ENCODE measurements at places on chromosomes 2 and 18.
A peak's percentile ranks its signal among the peaks of the same experiment; 100 is the strongest.

GRCh38 chr2:201906777-201907562 is 100.6 kb downstream of the CDK15 start:
- DNase-seq = peak; percentile 36

DNA sequence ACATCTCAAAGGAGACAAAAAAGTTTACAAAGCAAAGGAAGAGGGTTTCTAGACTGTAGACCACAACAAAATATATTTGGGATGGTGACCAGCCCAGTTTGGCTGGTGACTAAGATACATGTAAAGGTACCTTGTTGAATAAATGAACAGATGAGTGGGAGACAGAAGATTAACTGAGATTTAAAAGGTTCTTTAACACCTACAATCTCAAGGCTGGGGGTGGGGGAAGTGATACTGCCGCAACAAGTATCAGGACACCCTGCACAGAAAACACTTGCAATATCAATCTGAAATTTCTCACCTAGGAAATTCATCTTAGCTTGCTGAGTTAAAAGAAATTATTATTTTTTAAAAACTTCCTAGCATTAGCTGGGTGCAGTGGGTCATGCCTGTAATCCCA is 8.3 kb downstream of the RNF149 start:
- DNase-seq = no peak

GRCh38 chr2:183089192-183089851 is 10.8 kb downstream of the DUSP19 start:
- no peak for DNase-seq

DNA sequence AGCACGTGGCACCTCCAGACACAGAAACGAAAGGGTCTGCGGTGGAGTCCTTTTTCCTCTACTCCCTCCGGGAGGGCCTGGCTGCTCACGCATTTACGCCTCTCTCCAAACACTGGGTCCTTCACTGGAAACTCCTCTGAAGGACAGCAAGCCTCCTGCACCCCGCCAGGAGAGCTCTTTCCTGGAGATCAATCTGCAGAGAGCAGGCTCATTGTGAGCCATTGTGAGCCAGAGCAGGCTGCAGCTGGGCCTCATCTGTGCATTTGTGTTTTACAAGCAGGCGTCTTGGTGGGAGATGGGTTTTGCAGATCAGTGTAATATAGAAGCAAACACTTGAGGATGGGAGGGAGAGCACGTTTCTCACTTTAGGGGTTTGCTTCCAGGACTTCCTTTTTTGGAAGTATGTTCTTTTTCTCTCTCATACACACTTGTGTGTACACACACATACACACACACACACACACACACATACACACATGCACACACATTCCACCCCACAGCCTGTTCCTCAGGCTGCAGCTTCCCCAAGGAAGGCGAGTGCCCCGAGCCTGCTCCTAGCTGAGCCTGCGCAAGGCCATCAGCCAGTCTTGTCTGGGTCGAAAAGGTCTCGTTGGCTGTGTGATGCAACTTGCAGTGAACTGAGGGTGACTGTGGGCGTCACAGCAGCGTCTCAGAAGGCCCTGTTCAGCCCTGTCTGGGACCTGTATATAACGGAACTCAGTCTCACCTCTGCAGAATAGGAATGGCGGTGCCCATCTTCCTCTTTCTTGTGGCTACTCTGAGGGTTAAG is 163.5 kb downstream of the GLI2 start:
- peak; percentile 86 for DNase-seq

DNA sequence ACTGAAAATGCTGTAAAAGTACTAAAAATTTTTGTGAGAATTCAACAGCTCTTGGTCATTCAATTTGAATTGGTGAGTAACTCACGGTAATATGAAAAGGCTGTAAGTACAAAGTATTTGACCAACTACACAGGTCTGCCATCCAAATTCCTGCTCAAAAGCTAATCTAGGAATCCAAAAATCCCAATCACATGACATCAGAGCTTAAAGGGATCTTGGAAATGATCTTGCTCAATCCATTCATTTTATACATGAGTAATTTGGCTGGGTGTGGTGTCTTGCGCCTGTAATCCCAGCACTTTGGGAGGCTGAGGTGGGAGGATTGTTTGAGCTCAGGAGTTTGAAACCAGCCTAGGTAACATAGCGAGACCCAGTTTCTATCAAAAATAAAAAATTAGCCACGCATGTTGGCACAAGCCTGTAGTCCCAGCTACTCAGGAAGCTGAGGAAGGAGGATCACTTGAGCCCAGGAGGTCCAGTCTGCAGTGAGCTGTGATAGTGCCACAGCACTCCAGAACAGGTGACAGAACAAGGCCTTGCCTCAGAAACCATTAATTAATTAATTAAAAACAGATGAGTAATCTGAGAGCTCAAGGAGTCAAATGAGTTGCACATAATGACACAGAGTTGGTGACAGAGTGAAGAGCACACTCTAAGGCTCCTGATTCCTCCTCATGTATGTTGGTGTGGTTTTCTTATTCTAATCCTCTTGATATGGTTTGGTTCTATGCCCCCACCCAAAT is 19.8 kb downstream of the SPIRE1 start:
- no peak for DNase-seq

DNA sequence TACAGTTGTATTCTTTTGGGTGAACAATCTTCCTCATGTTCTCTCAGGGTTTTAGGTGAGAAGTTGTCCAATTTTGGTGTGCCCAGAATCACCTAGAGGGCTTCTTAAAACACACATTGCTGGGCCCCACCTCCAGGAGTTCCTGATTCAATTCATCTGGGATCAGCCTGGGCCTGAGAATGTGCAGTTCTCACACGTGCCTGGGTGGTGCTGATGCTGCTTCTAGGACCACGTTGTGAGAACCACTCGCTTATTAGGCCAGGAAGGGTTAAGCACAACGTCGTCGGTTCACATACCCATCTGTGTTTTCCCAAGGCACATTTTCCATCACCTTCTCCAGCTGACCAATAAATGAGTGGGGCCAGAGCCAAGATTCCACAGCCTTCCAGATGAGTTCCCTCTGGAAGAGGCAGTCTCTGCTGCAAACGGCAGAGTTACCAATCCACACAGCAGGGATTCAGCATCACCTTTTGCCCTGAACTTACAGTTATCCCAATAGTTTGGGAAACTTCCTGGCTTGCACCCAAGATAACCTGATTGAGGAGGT is 277.7 kb upstream of the HNRNPA3 start:
- DNase-seq = no peak

DNA sequence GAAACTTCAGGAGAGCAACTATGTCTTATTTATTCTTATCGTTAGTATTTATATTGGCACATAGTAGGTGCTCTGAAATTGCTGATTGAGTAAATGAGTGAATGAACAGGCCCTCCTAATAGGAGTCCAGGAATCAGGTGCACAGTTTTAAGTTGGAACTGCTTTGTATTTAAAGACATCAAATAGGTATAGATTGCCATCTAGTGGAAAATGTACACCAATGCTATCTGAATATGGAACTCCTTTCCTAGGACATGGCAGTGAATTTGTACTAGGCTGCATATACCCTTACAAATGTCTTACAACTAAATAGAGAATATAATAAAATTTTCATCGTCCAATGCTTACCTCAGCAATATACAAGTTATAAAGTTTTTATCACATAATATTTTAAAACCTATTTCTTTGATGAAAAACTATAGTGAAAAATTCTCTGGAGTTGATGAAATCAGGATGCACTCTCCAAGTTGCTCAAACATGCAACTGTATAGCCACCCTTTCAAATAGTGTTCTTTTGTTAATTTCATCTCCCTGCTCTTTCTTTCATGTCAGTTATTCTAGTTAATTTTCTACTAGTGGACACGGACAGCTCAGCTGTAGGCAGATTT is 318.9 kb upstream of the SYT4 start:
- peak; percentile 80 for DNase-seq

- DNase-seq = no peak
These were observed 173.9 kb upstream of the ERBB4 start for GRCh38 chr2:212712466-212712865.

DNA sequence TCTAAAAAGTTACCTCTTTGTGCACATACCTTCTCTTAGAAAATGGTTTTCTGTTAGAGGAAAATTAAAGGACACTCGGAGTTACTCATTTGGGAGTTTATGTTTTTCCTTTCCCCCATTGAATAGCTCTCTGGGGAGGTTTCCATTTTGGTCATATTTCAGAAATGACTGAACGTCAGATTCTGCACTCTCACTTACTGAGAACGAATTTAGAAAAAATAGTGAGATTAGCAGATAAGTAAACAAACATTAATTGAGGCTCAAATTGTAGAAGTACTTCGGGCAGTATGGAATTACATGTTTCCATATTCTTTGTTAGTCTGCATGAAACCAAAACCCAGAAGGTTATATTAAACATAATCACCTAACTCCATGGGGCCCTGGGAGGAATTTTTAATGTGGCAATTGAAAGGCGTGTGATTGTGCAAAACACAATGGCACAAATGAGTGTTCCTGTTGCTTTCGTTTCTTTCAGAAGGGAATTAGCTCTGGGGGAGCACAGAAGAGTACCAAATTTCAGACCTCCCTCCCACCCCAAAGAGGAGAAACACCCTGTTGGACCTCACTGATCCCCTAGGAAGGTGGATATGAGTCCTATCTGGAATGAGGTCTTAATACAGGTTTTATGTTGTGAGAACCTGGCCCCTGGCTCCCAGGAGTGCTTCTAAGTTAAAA is 212.3 kb downstream of the BCL2 start:
- DNase-seq = peak; percentile 32

GRCh38 chr2:120542911-120543527 is 192.6 kb upstream of the GLI2 start:
- no peak for DNase-seq

DNA sequence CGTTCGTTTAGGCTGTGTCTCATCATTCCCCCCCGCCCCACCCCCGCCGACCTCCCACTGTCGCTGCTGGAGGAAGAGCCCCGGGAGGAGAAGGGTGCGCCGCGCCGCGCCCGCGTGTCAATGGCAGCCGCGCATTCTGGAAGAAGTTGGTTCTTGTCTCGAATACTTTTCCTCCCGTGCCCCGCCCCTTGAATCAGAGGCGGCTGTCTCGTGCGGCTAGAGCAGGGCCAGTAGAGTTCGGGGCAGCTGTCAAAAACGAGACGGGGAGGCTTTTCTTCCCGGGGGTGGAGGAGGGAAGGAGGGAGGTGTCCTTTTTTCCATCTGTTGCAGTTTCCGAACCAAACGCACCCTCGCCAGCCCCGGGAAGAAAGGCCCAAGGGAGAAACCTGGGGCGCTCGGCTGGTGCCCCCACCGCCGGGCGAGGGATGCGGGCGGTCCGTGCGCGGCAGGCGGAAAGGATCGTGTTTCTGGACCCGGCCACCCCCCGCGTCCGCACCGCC is 410 bp upstream of the TGIF1 start:
- DNase-seq = peak; percentile 49

GRCh38 chr2:121825003-121825950 is 69.8 kb downstream of the TSN start:
- no peak for DNase-seq

GRCh38 chr2:183195998-183196409 is 71.8 kb downstream of the NUP35 start:
- DNase-seq = no peak
